Osteoblast (primary cell): ENCODE measurements at places on chromosomes 5 and 9. TPM values are rescaled to one million over a fixed set of nuclear protein-coding genes. Genes with fewer than 3 reads are reported as not detected.

- no peak for DNase-seq
Measured at GRCh38 chr5:139955053-139955605, 88.0 kb downstream of the NRG2 start.

The EPB41L4A gene
- total RNA-seq: 0.59 and 0.72 TPM in 2 replicates

- no peak for DNase-seq
Measured at GRCh38 chr5:122195802-122196394, 66.6 kb downstream of the ZNF474 start.

GRCh38 chr5:42397267-42397666, 26.0 kb upstream of the GHR start:
- no peak for DNase-seq

DNA sequence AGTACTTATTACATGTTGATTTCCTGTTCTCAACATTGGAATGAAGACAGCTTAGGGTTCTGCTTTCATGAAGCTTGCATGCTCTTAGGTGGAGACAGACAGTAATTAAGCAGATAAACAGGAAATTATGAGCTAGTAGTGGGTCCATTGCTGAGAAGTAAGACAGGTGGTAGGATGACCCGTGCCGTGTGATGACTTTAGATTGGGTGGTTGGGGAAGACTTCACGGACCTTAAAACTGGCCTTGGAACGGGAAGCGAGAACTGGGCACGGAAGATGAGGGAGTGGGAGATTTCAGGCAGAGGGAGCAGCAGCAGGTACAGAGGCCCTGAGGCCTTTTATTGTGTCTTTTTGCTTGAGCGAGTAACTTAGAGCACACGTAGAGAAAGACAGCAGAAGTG, 27.2 kb downstream of the ABL1 start:
- no peak for DNase-seq

GRCh38 chr9:73243078-73243477, 91.4 kb downstream of the ANXA1 start:
- no peak for DNase-seq

- no peak for DNase-seq
Measured at GRCh38 chr9:71683598-71684235, 84.6 kb downstream of the CEMIP2 start.
